ENCODE measurements at places on chromosomes 2 and 18. TPM values are rescaled to one million over a fixed set of nuclear protein-coding genes. Genes with fewer than 3 reads are reported as not detected.

POMC gene
- 0.74 TPM for polyA plus RNA-seq

TNS1 gene
- polyA plus RNA-seq: 145 TPM

CHRND gene
- polyA plus RNA-seq: not detected

AOX1 gene
- 10.9 TPM for polyA plus RNA-seq

ATP6V1B1 gene
- polyA plus RNA-seq: 4.6 TPM

MAP2 gene
- polyA plus RNA-seq: 10.9 TPM

TUBB8B gene
- 0.56 TPM for polyA plus RNA-seq

XDH gene
- 0.37 TPM for polyA plus RNA-seq

ARHGEF33 gene
- polyA plus RNA-seq: 2.4 TPM

IL36B gene
- polyA plus RNA-seq: not detected

VSNL1 gene
- 18.6 TPM for polyA plus RNA-seq

DOK6 gene
- polyA plus RNA-seq: 13.2 TPM

KIF1A gene
- polyA plus RNA-seq: 6.4 TPM

REG1B gene
- not detected for polyA plus RNA-seq

CXCR4 gene
- polyA plus RNA-seq: 46.6 TPM

TRPM8 gene
- 0.40 TPM for polyA plus RNA-seq

NXPH2 gene
- 1.1 TPM for polyA plus RNA-seq

Measured in left lung (tissue), 14 donors.